ENCODE measurements at places on chromosomes 12 and 14.

- DNase-seq, result no peak
Measured at GRCh38 chr14:49972131-49972671, 79.3 kb downstream of the ARF6 start.

- no peak for DNase-seq
Measured at GRCh38 chr12:47190905-47191304, 111.1 kb upstream of the AMIGO2 start.

DNA sequence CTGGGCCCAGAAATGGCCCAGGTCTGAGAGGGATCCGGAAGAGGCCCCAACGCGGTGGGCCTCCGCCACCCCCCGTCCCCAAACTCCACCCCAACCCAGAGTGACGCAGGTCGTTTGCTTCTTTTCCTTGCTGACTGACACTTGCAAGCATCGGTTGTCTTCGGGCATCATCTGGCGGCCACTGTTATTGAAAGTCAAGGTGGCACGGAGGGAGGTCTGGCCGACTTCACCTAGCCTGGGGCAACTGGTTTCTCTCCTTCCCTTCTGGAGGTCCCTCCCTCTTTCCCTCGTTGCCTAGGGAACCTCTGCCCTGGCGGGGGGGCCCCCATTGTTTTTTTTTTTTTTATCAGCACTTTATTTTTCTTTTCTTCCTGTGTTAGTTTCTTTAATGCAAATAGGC, 241.8 kb downstream of the ALG10 start:
- DNase-seq, result no peak

DNA sequence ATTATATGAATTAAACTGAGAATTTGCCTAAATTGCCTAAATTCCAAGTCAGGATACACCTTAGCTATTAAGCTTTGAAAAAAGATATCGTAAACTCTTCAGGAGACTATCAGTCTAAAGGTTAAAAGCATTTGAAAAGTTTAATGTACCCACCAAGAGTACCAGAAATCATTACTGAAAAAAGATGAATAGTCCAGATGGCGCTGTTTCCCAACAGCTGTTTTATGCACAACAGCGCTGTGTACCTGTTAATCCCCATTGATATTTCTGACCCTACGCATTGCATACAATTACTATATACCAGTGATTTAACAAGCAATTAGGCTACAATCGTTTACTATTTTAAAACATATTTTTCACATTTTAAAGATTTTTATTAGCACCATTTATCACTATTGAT, 185.0 kb downstream of the PLCZ1 start:
- no peak for DNase-seq

- DNase-seq, result no peak
Measured at GRCh38 chr14:100754020-100754419, 27.3 kb downstream of the DLK1 start.

DNA sequence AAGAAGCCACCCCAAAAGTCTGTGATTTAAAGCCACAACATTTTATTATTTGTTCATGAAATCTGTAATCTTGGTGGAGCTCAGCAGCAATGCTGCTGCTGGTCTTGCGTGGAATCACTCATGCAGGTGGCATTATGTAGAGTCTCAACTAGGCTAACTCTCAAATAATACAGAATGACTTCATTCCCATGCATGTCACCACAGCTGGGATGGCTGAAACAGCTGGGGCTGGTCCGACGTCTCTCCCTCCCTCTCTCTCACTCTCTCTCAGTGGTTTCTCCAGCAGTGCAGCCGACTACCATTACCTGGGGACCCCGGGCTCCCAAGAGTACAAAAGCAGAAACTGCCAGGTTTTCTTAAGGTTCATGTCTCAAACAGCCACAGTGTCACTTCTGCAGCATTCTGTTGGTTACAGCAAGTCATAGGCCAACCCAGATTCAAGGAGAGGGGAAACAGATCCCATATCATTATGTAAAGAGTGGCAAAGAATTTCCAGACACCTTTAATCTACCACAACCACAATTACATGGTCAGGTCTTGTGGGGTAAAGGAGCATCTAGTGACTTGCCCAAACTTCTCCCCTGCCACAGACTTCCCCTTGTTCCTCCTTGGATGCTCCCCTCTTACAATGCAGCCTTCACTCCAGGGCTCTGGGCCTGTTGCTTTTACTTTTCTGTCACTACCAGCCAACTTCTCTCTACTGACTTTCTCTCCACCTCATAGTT, 192.0 kb upstream of the HMGA2 start:
- DNase-seq, result no peak

Data from stimulated activated CD4-positive, alpha-beta T cell treated with anti-CD3 and anti-CD28 coated beads, Interleukin-1b, Interleukin-23, amount 100 ng/mL, for 1 hour (primary cell).